ENCODE measurements at places on chromosomes 5 and 9.

DNA sequence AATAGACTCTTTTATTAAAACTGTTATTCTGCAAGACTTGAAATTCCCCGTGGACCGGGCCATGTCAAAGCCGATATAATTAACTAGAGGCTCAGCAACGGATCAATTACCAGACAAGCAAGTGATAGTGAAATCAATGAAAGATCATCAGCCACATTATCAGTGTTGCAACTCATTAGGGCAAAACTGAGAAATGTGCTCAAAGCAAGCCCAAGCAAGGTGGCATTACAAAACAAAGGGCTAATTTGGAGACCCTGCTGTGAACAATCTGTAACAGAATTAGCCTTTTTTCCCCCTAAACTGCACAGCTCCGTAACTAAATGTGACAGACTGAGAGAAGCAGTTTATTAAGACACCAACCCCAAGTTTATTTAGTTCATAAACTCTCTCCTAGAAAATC is 140.3 kb downstream of the BNC2 start:
- no peak for DNase-seq

DNA sequence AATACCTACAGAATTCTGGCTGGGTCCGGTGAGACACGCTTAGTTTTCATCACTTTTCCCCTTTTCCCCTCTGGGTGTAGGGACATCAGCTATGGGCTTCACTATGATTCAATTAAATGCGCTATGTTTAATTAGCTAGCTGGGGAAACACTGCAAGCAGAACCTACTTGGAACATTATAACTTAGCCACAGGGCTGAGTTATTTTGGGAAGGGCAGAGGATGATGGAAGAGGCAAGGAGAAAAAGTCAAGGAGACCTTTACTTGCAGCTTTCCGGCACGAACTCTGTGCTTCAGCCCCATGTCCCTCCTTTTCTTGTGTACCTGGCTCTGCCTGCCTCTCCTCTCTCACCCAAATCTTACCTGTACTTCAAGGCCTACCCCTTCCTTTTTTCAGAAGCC is 62.8 kb downstream of the KIF4B start:
- no peak for DNase-seq

GRCh38 chr5:120852222-120852860 is 388.2 kb downstream of the PRR16 start:
- no peak for DNase-seq

- no peak for DNase-seq
Observed at GRCh38 chr9:134669399-134669955, 27.9 kb downstream of the COL5A1 start.

DNA sequence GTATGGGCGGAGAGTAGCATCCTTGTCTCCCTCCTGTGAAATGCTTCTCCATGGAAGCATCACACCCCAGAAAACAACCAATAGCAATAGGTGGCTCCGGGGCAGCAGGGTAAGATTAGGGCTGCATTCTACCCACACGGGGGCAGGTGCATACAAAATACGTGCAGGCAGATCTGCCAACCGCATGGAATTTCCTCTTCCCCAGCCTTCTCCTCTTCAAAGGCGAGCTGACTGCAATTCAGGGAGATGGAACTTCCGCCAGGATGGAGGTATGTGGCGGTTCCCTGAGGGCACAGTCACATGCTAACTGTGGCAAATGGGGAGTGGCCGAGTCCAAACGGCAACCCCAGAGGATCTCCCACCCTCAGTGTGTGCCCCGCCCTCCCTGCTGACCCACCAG is 81.5 kb downstream of the LMNB1 start:
- no peak for DNase-seq
